Activated CD8-positive, alpha-beta T cell treated with anti-CD3 and anti-CD28 coated beads, Interleukin-2, amount 10 ng/mL, durations not matched to agents 7 days and 5 days (primary cell): ENCODE measurements at places on chromosomes 7 and 10. TPM values are rescaled to one million over a fixed set of nuclear protein-coding genes. Genes with fewer than 3 reads are reported as not detected.

PTN gene
- not detected for total RNA-seq

CYP2C19 gene
- not detected for total RNA-seq

DNA sequence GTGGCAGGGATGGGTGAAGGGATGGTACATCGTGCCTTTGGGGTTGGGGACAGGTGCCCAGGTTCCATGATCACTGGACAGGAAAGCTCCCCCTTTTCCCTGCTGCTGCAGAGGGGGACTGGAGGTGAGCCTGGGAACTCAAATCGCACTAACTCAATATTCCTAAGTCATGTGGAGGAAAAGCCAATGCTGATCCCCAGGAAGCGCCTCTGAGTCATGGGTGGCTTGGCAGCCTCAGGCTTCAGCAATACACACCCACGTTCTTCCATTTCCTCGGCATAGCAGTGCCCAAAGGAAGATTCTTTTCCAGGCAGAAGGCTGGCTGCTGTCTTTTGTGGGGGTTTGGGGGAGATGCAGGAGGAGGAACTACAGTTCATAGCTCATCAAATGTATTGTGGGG, 165.8 kb downstream of the CCDC3 start:
- no peak for DNase-seq

DNA sequence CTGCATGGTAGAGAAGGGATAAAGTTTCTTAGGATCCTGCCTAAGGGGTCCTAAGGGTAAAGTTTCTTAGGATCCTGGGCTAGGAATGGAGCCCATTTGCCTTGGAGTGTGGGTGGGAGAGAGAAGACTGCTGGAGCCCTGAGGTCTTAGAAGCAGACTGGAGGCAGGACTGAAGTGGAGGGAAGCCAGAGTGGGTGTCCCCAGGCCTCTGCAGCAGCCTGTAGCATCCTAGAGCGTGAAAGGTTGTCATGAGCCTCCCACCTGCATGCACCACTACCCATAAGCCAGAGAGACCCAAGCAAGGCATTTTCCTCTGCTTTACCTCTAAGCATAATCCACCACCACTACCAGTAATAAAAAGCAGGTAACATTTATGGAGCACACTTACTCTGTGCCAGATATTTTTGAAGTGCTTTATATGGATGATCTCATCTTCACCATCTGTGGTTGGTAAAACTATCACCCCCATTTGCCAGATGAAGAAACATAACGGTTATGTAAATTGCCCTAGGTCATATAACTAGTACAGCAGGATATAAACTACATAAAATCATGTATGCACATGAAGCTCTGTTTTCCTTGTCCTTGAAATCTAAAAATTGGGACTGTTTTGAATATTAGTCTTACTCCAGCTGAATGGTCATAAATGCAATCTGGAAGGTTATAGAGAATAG, 103.5 kb upstream of the CCDC6 start:
- DNase-seq: no peak

GRCh38 chr7:54838175-54838910, 79.3 kb upstream of the SEC61G start:
- no peak for DNase-seq

GRCh38 chr7:69436946-69437345, 161.3 kb upstream of the AUTS2 start:
- DNase-seq: no peak

- DNase-seq: no peak
Measured at GRCh38 chr10:12471135-12471534, 121.8 kb downstream of the CAMK1D start.

GRCh38 chr7:27110186-27111031, 7.9 kb upstream of the HOXA2 start:
- DNase-seq: no peak

DNA sequence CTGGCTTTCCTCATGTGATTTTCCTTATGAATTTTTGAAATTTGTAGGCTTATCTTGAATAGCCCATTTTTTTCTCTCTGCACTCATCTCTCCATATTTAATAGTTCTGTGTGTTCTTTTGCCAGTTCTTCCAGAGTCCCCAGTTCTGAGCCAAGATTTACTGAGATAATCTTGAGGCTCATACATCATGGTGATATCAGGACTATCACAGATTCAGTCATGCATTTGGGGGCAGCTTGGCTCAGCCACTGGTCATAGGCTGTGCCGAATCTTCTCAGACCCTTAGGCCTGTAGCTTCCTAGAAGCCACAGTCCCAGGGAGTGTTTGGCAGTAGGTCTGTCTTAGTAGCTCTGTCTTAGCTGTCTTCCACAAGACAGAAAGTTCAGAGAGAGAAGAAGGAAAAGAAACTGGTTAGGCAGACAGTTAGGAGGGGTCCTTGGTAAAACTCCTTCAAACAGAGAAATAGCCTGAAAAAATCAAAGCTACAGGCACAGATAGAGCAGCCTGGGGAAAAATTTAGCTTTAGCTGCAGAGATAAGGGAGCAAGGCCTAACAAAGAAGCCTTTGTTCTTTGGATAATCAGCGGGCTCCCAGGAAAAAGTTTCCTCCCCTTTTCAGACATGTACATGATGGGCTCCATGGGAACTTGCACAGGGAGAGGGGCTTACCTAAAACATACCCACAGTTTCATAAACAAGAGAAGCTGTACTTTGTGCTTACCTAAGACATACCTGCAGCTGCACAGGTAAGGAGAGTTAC, 29.1 kb downstream of the FAS start:
- no peak for DNase-seq

- no peak for DNase-seq
Measured at GRCh38 chr7:22587322-22587721, 87.3 kb upstream of the STEAP1B start.

DNA sequence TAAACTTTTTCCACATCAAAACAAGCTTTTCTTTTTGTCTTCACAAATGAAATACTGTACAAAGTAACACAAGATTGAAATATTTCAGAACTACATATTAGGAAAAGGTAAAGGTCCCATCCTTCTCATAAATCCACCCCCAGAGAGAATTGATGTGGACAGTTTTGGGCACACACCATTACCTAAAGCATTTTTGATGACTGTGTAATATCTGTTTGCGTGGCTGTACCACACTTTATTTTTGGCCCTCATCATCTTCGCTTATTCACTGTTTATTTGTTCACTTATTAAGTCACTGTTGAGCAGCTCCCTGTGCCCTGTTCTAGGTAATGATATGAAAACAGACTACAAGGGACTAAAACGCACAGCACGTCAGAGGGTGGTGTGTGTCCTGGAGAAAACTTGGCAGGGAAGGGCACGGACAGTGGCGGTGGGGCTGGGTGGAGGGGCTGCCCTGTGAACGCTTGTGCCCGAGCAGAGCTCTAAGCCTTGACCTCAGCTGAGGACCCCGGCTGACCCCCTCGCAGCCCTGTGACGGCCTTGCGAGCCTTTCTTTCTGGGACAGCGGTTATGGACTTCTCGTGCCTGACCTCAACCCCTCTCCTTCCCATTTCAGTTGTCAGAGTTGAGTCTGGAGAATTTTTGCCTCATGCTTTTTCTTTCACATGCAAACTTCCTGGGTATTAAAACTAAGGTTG, 241.3 kb downstream of the EMX2 start:
- no peak for DNase-seq

GRCh38 chr7:1238450-1238882, 5.8 kb downstream of the UNCX start:
- no peak for DNase-seq
